Activated CD4-positive, alpha-beta T cell treated with anti-CD3 and anti-CD28 coated beads, Interleukin-2, amount 10 ng/mL, durations not matched to agents 7 days and 5 days (primary cell): ENCODE measurements at places on chromosomes 13 and 19.

GRCh38 chr19:14021474-14021873, 6.5 kb upstream of the RLN3 start:
- DNase-seq: no peak

DNA sequence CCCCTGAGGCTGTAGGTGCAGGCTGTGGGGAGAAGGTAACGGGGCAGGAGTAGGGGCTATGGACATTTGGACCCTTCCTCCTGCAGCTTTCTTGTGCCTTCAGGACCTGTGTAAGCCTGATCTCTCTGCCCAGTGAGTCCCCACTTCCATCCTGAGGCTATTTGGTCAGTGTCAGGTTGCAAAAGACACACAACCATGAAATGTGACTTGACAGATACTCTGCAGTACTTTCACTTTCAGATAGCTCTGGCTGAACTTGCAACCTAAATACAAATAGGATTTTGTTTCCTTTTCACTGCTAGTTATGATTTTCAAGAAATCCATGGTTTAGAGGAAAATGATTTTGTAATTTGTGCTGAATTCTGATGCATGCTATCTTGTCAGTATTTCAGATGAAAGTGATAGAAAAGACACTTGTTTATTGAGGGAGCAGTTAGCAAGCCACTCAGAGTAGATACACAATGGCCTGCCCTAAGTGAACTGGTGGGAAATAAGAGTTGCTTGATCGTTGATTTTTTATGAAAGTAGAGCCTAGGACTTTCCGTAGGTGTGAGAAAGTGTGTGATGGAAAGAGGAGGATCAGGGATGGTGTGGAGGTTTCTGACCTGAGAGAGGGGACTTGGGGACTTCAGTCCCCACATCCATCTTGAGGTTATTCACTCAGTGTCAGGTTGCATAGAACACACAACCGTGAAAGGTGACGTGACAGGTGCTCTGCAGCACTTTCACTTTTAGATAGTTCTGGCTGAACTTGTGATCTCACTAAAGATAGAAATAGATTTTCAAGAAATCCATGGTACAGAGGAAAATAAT, 18.1 kb upstream of the EID2 start:
- DNase-seq: peak; percentile 33

DNA sequence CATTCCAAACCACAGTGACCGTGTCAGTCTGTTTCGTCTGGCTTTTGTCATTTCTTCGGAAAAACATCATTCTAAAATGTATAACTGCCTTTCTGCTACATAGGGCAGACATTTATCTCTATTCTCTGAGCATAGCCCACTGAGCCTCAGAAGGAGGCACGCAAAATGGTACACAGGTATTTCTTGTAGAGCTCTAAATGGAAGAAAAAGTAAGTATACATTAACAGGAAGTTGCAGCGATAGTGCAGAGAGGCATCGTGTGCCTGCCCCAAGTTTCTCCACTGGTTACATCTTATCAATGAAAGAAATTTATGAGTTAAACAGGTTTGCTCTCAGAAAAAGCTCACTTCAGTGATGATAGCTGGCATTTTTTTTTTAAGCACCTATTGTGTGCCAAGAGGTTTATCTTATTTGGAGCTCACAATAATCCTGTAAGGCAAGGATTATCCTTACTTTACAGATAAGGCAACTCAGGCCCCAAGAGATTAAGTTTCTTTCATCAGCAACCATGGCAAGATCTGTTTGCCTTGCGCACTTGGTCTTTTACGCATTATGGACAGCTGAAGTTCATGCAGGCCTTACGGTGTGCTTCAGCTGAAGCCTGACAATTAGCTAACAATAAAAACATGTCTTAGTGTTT, 1.2 kb upstream of the RCBTB2 start:
- DNase-seq: no peak

- DNase-seq: no peak
These were observed 10.3 kb downstream of the TSSK6 start for GRCh38 chr19:19504754-19505668.

GRCh38 chr19:3034656-3035541, 5.8 kb upstream of the TLE2 start:
- peak; percentile 68 for DNase-seq

- DNase-seq: no peak
These were observed 143.3 kb upstream of the IPO5 start for GRCh38 chr13:97810152-97810551.

GRCh38 chr19:36141039-36141927, 1.4 kb downstream of the CAPNS1 start:
- peak; percentile 92 for DNase-seq

DNA sequence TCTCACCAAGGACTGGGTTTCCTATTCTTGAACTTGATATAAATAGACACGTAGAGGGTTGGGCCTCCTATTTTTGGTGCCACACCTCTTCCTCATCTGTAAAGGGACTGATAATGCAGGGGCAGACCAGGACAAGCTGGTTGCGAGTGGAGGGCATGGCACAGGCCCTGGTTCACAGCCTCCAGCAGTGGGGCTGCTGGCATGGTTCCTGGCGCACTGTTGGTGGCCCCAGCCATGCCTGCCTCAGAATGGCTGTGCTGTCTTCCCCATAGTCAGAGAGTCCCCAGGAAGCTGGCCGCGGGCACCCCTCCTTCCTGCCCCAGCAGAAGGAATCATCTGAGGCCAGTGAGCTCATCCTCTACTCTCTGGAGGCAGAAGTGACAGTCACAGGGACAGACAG, 10.5 kb upstream of the OVOL3 start:
- no peak for DNase-seq

DNA sequence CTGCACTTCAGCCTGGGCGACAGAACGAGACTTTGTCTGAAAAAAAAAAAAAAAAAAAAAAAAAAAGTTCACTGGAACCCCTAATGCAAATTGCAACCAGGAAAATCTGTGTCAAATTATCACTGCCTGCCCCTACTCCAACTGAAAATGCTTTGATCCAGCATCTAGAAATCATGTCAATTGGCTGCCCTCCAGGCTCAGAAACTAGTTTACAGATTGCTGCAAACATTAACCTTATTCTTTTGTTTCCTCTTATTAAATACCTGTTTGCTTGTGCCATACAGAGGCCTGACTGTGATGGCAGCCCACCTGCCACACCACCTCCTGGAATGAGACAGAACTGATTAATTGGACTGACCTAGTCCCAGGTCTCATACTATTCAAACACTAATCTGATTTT, 18.6 kb upstream of the AKT2 start:
- no peak for DNase-seq

- no peak for DNase-seq
These were observed 31.9 kb downstream of the PTPRS start for GRCh38 chr19:5308451-5309437.

GRCh38 chr19:50500060-50500752, 10.8 kb downstream of the JOSD2 start:
- no peak for DNase-seq

GRCh38 chr13:79973533-79973963, 367.4 kb downstream of the SPRY2 start:
- no peak for DNase-seq

- no peak for DNase-seq
These were observed 283.3 kb downstream of the DIAPH3 start for GRCh38 chr13:59880468-59880867.

- DNase-seq: no peak
These were observed 492.9 kb downstream of the PCDH20 start for GRCh38 chr13:60922576-60923231.

DNA sequence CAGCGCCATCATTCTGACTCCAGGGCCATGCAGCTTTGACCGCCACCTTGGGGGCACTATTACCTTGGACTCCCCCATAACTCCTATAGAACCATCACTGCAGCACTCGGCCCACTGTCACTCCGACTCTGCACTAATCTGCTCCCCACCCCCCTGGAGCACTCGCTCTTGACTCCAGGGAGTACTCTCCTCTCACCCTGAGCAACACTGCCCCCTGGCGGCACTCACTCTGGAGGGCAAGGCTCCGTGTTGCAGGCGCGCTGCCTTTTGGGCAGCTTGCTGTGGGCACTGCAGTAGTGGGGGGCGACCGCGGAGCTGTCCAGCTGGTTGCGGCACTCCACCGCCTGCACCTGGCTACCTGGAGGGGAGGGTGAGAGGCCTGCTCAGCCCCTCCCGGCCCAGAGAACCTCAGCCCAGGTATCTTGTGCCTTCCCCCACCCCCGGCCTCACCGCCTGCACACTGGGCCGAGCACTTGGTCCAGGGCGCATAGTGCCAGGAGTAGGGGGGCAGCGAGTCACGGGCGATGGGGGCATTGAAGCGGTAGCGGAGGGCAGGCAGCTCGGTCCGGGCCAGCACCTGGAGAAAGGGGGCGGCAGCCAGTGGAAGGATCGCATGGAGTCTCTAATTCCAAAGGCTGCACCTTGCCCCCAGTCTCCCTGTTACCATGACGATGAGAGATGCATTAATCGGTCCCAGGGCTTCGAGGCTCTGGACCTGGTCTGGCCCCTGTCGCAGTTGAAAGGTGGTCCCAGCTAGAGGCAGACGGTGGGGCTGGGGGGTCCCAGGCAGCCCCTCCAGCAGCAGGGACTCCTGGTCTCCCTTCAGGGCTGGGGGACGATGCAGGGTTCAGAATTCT, 8.9 kb upstream of the MYO1F start:
- DNase-seq: peak; percentile 70

DNA sequence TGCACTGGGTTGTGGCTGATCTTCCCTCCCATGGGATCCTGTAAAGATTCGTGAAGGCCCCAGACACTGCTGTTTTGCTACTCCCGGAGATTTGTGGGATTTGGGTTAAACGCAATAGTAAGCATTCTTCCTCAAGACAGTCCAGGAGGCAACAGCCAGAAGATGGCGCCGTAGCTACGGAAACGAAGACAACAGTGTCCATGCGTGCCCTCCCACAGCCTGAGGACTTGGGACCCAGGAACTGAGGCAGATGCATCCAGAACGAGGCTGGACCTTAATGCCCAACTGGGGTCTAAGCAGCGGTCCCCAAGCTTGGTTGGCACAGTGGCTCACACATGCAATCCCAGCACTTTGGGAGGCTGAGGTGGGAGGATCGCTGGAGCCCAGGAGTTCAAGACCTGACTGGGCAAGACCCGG, 57.6 kb upstream of the ZNF507 start:
- peak; percentile 18 for DNase-seq

DNA sequence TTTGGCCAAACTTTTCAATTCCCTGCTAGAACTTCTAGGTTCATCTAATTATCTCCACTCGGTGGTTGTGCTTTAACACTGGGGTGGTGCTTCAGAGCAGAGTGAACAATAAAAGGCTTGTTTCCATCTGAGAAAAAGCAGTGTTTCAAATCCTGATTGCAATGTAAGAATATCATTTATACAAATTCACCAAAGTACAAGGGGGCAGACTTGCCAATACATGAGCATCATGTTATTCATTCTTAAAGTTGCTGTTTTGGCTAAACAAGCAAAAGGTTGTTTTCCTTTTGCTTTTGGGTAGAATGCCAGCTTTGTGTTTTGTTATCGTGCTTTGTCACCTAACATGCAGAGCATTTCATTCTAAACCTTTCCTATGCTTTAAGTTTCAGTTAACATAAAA, 78.5 kb upstream of the UBAC2 start:
- DNase-seq: no peak

GRCh38 chr19:2663920-2664571, 38.4 kb downstream of the GNG7 start:
- no peak for DNase-seq

- DNase-seq: no peak
These were observed 8.1 kb upstream of the SIN3B start for GRCh38 chr19:16821081-16821480.

GRCh38 chr19:32029235-32029634, 316.2 kb upstream of the ZNF507 start:
- DNase-seq: no peak

GRCh38 chr19:39160889-39161672, 35.5 kb downstream of the PAK4 start:
- DNase-seq: no peak

GRCh38 chr13:113636266-113636963, 21.6 kb downstream of the ATP4B start:
- DNase-seq: no peak

DNA sequence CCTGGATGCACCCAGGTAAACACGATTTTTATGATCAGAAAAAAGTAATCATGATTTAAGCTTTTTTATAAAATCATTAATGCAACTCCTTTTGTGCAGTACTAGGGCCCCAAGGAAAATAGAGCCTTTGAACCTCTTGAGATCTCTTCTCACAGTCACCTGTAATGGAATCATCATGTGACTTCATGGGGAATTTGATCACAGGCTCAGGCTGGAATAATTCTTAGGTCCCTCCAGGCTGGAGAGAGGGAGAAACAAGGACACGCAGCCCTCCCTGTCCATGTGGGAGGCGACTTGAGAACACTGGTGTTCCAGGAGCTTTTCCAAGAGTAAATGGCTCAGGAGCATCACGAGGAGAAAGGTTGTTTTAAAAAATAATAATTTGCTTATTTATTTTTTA, 156.1 kb downstream of the NUFIP1 start:
- DNase-seq: no peak

GRCh38 chr13:28753208-28753892, 34.6 kb upstream of the SLC46A3 start:
- no peak for DNase-seq

DNA sequence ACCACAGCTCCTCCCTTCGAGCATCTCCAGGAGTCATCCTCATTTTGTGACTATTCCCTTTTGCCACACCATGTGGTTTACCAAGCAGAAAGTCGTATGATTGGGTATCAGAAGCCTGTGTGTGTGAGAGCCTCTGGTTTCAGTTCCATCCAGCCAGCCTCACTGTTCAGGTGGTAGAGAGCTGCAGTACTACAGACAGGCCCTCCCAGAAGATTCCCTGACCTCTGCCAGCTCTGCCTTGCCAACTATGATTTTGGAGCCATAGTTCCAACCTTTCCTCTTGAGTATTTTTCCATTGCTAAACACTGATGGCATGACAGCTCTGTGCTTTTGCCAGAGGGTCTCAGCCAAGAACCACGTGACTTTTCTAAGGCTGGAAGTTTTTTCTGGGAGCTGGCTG, 82.5 kb downstream of the DHRS12 start:
- DNase-seq: no peak

- DNase-seq: peak; percentile 84
These were observed 20.1 kb downstream of the C19orf12 start for GRCh38 chr19:29694669-29695627.

DNA sequence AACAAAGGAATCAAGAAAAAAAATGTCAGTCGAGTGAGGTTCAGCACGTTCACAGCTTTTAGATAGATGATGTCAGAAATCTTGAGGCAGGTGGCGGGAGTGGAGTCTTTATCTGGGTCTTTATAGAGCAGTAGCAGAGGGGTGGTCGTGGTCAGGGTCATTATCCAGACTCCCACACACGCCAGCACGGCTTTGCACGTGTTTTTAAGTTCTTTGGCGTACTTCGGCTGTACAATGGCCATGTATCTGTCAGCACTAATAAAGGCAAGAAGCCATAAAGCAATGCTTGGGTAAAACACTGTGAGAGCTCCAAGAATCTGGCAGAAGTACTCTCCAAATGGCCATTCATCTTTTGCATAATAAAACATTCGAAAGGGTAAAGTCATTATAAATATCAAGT, 2.9 kb downstream of the GPR18 start:
- no peak for DNase-seq

- no peak for DNase-seq
These were observed 38.3 kb upstream of the HMGB1 start for GRCh38 chr13:30504081-30504480.

DNA sequence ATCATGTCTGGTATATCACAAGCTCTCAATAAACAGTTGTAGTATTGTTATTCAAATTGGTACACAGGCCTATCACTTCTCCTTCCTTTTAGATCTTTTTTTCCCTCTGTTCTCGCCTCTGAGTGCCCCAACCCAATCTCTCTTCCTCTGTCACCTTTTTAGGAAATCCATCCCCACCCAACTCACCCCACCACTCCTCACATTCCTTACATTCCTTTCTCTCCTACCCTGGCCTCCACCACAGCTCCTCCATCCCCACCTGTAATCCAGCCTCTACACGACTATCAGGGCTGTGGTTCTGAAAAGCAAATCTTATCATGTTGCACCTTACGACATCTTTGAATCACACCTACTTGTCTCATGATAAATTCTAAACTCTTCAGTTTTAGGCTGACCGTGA, 545.4 kb upstream of the GPC6 start:
- DNase-seq: no peak
